ENCODE measurements at places on chromosomes 1 and 21.

GRCh38 chr21:34639882-34640788, 25.2 kb upstream of the RCAN1 start:
- DNase-seq = no peak

GRCh38 chr1:54581621-54582035, 33.6 kb downstream of the ACOT11 start:
- DNase-seq = peak; percentile 17

DNA sequence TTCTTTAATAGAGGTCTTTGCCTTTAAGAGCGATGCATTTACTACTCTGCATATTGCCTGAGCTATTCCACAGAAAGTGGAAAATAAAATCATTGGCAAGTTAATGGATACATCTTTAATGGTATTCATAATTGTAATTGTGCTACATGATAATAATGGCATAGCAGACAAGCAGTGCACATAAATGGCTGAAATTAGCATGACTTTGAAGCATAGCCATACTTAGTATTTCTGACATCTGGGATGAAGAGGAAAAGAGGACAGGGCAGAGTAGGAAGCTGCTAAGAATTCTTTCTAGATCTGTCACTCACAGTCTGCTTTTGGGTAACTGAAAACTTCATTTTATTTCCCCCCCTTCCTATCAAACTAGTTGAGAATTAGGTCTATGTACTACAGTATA, 195.0 kb upstream of the NRIP1 start:
- no peak for DNase-seq

DNA sequence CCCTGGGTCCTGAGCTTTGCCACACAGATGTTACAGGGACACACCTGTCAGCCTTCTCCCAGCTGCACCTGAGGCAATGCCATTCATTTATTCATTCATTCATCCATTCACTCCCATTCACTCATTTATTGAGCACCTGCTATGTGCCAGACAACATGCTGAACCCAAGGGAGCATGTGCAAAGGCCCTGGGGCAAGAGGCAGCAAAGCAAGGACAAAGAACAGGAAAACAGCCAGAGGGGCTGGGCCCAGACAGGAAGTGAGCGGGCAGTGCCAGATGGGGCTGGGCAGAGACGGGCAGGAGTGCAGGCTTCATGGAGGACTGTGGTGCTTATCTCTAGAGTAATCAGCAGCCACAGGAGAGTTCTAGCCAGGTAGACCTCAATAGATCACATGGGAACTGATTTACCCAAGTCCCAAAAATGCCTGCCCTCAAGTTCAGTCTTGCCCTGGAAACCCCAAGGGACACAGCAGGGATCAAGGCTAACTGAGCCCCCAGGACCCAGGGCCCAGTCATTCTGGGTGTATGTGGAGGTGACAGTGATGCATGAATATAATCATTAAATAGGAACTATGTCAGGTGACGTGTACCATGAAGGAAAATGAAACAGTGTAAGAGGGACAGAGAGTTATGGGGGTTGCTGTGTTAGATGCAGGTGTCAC, 530.3 kb downstream of the MATN1 start:
- no peak for DNase-seq

GRCh38 chr1:81478219-81478618, 322.5 kb upstream of the ADGRL2 start:
- no peak for DNase-seq

GRCh38 chr1:60367532-60367931, 294.0 kb upstream of the C1orf87 start:
- no peak for DNase-seq
